ENCODE measurements at places on chromosomes 16 and 17.

- no peak for DNase-seq
Observed at GRCh38 chr17:55086635-55087058, 118.1 kb downstream of the STXBP4 start.

DNA sequence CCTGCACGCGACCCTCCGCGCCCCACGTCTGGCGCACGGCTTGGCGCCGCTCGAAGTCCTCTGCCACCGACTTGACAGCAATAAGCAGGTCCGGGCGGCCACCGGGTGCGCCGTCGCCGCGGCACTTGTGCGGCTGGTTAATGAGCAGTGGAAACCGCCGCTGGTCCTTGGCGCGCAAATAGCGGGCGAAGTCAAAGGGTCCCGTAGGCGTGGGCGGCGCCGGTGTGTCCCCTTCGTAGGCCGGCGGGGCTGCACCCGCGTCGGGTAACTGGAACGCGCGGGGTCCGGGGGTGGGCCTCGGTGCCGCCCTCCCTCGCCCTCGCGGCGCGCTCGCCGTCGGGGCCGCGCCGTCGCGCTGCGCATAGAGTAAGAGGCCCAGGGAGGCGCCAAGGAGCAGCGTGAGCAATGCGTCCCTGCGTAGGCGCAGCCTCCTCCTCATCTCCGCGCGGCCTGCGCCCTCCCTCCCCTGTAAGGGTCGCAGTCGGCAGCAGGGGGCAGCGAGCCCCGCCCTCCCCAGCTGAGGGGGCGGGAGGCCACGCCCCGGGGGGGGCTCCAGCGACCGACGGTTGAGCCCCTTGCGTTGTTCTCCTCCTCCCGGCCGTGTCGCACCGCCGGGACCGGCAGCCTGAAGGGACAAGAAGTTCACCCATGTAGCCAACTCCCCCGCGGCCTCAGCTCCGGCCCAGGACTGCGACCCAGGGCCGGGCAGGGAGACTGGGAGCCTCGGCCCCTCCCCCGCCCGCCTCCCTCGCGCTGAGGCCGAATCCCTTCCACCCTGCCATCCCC lies 558 bp downstream of the B3GNT9 start:
- no peak for DNase-seq

DNA sequence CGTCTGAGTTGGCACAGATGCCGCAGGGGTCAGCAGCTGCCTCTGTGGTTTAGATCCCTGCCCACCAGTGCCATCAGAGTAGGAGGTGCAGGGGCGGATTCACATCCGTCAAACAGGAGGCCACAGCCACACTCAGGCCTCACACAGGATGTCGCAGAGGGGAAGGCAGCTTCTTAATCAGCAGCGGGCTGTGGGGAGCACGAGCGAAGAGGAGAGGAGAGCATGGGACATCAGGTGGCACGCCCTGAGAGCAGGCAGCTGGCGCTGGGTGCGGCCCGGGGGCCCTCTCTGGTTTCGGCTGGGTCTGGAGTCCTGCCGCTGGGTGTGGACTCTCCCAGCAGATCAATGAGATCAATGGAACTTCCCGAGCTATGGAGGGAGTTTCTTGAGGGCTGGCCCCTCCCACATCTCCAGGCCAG lies 9.6 kb downstream of the LLGL2 start:
- DNase-seq, result no peak

GRCh38 chr16:19175492-19176262 lies 7.6 kb downstream of the SYT17 start:
- DNase-seq, result no peak

- DNase-seq, result no peak
Observed at GRCh38 chr16:10835281-10835931, 16.8 kb upstream of the TVP23A start.

DNA sequence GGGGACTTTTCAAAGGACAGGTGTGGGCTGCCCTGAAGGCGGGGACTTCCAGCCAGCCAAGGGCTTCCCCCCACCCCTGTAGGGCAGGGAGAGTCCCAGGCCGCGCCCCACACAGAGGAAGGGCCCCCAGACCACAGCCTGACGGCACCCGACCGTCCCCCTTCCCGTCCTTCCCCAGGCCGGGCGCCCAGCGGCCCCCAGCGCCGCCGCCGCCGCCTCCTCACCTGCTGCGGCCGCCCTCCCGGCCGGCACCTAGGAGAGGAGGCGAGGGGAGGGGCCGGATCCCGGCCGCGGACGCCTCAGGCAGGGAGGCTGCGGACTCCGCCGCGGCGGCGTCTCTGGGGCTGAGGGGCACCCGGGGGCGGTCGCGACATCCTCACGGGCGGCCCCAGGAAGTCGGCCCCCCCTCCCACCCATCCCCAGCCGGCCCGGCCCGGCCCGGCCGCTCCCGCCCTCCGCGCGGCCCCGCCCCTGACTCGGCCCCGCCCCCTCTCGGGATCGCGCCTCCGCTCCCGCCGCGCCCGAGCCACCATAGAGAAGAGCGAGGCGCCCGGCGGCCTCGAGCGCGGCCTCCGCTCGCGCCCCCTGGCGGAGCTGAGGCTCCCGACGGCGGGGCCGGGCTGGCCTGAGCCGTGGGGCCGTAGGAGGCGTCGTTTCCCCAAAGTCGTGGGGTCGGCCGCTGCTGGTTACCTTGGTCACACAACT lies 25.5 kb upstream of the RFFL start:
- DNase-seq, result no peak

- DNase-seq, result no peak
Observed at GRCh38 chr17:50634224-50634914, at the start of gene ABCC3. ABCC3 (plus strand) TSS chr17:50634881; CDS start chr17:50634937, 56 bp downstream.

GRCh38 chr17:50845240-50846147 lies 10.1 kb downstream of the WFIKKN2 start:
- DNase-seq, result no peak

DNA sequence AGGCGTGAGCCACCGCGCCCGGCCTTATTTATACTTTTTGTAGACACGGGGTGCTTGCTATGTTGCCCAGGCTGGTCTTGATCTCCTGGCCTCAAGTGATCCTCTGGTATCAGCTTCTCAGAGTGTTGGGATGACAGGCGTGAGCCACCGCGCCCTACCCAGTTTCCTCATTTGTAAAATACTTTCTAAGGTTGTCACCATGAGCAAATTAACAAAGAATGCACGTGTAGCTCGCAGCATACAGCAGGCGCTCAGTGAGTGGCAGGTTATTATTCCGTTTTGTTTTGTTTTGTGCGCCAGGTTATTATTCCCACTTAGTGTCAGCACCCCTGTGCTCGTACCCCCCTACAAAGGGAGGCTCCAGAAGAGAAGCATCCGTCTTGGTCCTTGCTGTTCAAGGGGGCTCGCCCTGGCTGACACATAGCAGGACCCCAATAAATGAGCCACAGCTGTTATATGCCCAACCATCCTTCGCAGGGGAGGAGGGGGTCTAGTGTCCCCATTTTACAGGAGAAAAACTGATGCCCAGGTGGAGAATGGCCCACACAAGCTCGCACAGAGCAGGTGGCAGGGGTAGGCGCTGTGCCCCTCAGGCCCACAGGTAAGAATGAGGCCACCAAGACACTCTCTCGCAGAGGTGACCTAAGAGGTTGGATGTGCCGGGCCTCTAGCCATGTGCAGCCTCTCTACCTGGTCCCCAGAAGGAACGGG lies 686 bp upstream of the MIEF2 start:
- DNase-seq, result no peak

GRCh38 chr17:50274142-50274896 lies at the start of gene TMEM92:
TMEM92 (plus strand) TSS chr17:50274466; CDS start chr17:50274502, 36 bp downstream.
- no peak for DNase-seq

DNA sequence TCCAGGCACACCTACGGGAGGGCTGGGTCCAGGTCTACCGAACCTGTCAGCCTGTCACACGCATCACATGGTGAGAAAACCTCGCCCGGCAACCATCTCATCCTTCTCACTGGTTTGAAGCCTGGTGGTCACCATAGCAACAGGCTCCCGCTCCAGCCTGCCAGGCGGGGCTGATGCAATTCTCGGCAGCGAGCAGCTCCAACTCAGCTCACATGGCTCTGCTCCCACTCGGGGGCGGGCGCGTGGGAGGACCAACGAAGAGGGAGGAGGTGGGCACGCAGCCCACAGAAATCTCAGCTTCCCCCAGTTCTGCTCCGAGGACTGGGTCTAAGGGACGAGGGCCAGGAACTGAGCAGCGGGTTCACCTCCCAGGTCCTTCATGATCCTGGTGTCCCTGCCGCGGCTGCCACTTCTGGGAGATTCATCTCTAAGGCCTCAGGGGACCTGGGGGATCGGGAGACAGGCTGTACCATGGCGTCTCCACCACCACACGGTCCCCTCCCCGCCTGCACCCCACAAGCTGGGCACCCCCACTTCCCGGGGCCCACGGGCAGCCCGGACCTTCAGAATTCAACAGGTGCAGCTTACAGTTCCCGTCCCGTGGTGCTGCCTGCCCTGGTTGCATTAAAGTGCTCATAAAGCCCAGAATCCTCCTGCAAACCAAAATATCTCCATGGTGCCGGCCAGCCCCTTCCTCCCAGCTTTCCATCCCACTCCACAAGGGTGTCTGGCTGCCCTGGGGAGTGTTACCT lies 25.8 kb downstream of the ABR start:
- no peak for DNase-seq

DNA sequence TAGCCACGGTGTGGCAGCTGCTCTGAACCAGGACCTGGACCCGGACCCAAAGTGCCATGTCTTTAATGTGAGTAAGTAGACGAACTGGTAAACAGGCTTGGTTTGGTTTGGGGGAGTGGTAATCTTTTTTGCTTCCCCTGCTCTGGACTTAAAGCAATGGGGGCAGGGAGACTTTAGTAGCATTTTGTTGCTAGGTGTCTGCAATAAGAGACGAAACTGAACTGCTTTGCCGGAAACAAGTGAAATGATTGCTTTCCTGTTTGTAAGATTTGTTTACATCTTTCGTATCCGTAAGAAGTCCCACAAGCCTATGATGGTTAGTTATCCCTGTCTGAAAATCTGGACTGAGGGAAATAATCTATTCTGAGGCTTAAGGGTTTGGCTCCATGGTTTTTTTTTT lies 21.5 kb downstream of the PRCD start:
- no peak for DNase-seq

DNA sequence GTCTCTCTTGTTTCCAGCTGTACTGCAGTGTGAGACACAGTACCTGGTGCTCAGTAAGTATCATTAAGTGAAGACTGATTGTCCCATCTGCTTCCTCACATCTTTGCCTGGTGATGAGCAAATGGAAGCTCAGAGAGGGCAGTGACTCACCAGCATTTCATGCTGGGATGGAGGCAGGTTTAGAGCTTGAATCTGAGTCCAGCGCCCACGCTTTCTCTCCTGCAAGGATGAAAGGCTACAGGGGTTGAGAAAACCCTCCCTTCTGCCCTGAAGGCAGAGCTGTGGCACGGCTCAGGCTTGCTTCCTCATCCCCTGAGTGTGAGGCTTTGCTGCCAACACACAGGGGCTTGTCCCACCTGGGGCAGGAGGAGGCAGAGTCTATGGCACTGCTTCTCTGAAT lies 1.5 kb upstream of the RNF112 start:
- DNase-seq, result no peak

DNA sequence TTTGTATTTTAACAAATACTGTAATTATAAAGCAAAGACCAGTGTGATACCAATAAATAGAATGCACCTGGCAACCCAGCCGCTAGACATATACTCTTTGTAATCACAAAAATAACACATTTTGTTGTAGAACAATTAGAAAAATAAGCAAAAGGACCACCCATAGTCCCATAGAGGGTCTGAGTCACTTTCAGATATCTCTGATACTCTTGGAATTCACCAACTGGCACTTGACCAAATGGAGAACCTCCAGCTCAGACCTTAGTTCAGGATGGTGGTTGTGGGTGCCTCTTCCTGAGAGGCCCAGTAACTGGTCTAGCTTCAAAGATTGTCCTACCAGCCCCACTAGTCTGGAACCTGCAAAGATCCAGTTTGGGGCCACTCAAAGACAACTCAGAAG lies 789 bp upstream of the TERF2 start:
- no peak for DNase-seq

GRCh38 chr17:74491626-74492025 lies 25.2 kb downstream of the CD300A start:
- DNase-seq, result no peak

DNA sequence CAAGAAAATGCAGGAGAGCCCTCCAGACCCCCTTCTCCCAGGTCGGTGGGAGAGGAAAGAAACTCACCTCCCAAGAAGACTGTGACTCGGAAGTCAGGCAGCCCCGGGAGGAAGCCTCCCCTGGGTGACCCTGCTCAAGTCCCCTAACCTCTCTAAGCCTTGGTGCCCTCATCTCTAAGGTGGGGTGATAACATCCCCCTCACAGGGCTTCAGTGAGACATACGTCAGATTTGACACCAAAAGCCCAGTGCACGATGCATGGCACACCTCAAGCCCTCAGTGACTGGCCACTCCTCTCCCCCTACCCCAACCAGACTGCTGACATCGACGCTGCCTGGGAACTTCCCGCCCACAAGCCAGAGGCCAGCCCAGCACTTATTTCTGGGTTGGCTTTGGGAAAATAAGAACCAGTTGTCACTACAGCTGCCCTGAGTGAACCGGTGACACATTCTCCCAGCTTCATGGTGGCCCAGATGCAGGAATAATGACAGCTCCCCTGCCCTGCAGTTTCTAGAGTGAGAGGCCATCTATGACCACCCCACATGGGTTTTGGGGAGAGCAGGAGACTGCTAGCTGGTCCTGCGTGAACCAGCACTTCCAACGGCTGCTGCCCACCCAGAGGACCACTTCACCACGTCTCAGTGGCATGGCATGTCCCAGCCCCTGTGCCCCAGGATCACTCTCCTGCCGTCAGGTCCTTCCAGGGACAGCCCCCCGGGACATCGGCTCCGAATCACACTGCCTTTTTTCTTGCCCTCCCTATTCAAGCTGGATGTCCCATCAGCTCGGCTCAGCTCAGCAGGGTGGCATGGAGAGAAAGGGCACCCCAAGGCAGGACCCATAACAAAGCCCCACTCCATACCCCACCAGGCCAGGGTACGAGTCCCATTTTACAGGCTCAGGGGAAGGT lies 9.5 kb downstream of the KNOP1 start:
- DNase-seq, result no peak

GRCh38 chr16:16989368-16989767 lies 481.4 kb downstream of the XYLT1 start:
- DNase-seq, result no peak

GRCh38 chr17:27216836-27217235 lies 77.1 kb upstream of the WSB1 start:
- DNase-seq, result no peak

GRCh38 chr17:20086416-20087076 lies 77.4 kb downstream of the SPECC1 start:
- no peak for DNase-seq

DNA sequence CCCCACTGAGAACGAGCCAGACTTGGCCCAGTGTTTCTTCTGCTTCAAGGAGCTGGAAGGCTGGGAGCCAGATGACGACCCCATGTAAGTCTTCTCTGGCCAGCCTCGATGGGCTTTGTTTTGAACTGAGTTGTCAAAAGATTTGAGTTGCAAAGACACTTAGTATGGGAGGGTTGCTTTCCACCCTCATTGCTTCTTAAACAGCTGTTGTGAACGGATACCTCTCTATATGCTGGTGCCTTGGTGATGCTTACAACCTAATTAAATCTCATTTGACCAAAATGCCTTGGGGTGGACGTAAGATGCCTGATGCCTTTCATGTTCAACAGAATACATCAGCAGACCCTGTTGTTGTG lies 631 bp downstream of the BIRC5 start:
- no peak for DNase-seq

- DNase-seq, result no peak
Observed at GRCh38 chr16:75341564-75342307, 90.3 kb upstream of the BCAR1 start.
